ENCODE measurements at places on chromosomes 16 and 17. TPM values are rescaled to one million over a fixed set of nuclear protein-coding genes. Genes with fewer than 3 reads are reported as not detected.

GRCh38 chr16:86618431-86619238 is 40.3 kb downstream of the FOXL1 start:
- no peak for DNase-seq

The DNAH17 gene
- not detected for total RNA-seq

DNA sequence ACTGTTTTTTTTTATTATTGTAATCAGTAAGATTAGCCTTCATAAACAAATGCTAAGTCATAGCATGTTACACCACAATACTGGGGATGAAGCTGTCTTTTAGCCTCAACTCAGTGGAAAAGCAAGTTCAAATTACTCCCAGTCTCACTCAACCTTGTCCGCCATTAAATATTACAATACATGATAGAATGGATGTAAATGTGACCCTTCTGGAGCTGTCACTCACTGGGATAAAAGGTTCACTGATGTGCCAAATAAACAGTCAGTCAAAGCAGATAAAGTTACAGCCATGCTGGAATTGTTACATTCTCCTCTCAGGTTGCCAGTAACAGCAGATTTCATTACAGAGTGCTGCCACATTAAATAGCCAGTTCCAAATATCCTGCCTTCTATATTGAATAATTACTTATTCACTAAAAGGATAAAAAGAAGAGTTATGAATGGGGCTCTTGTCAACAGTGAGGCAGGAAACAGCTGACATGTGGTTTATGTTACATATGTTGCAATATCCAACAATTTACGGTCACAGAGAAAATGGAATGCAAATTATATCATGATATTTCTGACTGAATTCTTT is 53.4 kb downstream of the BRIP1 start:
- no peak for DNase-seq

DNA sequence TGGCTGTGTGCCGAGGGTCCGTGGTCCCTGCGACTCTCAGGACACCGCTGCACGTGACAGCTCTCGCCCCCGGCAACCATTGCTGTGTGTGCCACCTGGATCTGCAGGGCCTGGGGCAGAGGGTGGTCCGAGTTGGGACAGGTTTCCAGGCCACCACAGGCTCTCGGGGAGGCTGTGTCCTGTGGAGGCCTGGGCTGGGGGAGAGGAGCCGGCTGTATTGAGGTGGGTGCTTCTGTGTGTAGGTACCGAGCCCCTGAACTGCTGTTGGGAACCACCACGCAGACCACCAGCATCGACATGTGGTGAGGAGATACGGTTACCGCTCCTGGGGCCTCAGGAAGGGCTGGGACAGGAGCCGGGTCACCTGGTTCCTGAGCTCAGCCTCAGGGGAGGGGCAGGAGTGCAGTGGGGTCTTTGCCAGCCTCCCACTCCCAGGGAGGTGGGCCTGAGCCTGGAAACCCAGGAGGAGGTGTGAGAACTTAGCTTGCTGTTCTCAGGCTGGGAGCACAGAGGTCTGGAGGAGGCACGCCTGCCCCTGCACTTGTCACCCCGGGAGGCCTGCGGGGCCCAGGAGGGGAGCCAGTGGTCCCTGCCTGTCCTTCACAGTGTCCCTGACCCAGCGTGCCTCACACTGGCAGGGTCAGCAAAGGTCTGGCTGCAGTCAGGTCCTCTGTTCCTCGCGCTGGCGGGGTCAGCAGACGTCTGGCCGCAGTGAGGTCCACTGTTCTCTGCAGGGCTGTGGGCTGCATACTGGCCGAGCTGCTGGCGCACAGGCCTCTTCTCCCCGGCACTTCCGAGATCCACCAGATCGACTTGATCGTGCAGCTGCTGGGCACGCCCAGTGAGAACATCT is 7.3 kb downstream of the SPATA2L start:
- DNase-seq, result no peak

DNA sequence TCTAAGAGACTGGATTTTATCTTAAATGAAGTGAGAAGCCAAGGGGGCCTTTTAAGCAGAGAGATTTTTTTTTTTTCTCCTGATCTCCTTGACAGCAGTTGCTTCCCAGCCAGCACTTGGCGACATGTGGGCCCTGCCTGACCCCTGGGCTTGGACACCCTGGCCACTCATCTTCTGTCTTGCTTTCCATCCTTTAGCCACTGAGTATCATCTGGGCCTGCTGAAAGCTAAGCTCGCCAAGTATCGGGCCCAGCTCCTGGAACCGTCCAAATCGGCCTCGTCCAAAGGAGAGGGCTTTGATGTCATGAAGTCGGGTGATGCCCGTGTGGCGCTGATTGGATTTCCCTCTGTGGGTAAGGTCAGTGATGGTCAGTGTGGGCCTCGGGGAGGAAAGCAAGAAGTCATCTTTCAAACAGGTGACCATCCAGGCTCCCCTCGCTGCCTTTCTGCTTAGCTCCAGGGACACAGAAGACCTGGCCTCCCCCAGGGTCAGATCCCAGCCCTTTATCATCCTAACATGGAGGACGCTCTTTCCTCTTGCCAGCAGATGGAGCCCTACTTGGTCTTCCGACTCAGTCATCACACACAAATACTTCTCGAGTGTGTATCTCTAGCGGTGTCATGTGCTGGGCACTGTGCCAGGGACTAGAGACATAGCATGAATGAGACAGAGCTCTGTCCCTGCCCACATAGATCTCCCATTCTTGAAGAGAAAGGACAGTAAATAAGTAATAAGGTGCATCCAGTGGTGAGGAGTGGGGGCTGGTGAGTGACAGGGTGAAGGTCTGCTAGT is 6.1 kb downstream of the DRG2 start:
- peak; percentile 78 for DNase-seq

GRCh38 chr17:80268427-80268826 is 7.8 kb downstream of the RNF213 start:
- DNase-seq, result no peak

- DNase-seq, result no peak
These were observed 42.0 kb downstream of the WNT3 start for GRCh38 chr17:46776298-46777005.

The MPRIP gene
- total RNA-seq, result 335 TPM

Measured in left ventricle myocardium superior (tissue), 1 donor.